Foreskin melanocyte (primary cell): ENCODE measurements at places on chromosomes 4 and X.

DNA sequence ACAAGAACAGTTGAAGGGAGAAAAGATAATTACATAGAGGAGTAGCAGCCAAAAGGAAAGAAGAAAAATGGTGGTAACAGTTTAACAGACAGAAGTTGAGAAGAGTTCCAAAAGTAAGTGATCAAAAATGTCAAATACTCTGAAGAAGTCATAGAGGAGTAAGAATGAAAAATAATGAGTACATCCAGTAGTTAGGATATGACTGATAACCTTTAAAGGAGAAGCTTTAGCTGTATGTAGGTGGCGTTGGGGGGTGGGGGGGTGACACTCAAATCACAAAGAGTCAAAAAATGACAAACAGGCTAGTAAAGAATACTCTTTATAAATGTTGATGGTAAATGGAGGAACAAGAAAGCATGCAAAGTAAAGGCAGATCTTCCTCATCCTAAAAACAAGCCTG lies 40.6 kb downstream of the RAB33A start:
- no peak for DNase-seq

- DNase-seq: no peak
Observed at GRCh38 chr4:165517216-165517615, 138.4 kb downstream of the CPE start.

- DNase-seq: no peak
Observed at GRCh38 chrX:139920316-139920715, 12.5 kb downstream of the ATP11C start.

DNA sequence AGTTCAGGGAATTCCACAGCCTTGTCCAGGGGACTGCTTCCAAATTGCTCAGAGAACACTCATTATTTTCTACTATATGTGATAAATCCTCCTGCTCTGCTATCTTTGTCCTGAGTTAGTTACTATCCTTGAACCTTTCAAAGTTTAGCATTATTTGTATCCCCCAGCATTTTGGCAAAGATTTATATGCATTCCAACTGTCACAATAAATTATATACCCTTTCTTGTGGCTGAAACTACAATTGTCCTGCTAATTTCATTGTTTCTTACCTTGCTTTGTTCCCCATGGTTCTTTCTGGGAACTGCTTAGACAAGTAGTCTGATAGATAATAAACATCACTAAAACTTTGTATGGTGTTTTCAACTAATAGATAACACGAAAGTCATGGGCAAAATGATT lies 40.5 kb downstream of the TECRL start:
- DNase-seq: no peak

DNA sequence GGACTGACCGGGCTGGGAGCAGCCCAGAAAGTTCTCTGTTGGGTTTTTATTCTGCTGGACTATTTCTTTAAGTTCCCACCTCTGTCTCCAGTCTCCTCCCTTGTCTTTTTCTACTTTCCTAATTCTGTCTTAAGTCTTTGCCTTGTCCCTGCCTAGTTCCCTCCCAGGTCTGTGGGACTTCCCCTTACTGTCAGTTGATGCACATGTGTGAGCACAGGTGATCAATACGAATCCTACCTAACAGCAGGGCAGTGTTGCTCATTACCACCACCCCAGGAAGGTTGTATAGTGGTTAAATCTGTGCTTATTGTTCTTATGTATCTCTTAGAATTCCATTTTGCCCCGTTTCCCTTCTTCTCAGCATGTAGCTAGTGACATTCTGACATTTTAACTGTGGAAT lies 62.1 kb downstream of the GALNTL6 start:
- DNase-seq: no peak

- DNase-seq: no peak
Observed at GRCh38 chr4:52604215-52604614, 54.9 kb downstream of the USP46 start.

- peak; percentile 9 for DNase-seq
Observed at GRCh38 chr4:17285747-17286146, 226.1 kb downstream of the QDPR start.

GRCh38 chr4:108772402-108772801 lies 9.5 kb upstream of the ETNPPL start:
- DNase-seq: no peak

DNA sequence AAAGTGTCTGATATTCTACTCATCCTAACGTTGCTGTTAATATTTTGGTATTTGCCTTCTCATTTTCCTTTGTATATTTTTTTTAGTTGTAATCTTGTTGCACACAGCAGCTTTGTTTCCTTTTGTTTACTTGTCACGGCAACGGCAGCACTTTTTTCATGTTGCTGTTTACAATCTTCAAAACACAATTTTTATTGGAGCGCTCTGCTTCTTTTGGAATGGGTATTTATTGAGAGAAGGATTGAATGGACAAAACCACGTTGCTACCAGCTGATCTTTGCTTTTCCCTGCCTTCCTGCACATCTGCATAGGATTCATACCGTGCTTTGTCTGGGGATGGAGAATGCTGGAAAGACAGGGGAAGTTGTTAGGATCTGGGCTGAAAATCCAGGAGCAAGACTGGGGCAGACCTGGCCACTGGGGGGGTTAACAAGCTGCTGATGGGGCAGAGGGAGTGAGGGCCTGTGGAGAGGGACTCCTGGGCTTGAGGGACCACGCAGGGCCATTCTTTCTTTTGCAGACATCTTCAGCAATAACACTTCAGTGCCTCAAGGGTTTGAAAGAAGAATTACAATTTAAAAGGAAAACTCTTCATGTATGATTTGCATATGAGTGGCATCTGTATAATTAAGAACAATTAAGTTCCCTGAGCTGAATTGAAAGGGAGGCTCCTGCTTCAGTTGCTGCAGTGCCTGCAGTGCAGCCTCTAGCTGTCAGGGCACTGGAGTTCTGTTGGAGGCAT lies 69.8 kb downstream of the TMEM131L start:
- no peak for DNase-seq

DNA sequence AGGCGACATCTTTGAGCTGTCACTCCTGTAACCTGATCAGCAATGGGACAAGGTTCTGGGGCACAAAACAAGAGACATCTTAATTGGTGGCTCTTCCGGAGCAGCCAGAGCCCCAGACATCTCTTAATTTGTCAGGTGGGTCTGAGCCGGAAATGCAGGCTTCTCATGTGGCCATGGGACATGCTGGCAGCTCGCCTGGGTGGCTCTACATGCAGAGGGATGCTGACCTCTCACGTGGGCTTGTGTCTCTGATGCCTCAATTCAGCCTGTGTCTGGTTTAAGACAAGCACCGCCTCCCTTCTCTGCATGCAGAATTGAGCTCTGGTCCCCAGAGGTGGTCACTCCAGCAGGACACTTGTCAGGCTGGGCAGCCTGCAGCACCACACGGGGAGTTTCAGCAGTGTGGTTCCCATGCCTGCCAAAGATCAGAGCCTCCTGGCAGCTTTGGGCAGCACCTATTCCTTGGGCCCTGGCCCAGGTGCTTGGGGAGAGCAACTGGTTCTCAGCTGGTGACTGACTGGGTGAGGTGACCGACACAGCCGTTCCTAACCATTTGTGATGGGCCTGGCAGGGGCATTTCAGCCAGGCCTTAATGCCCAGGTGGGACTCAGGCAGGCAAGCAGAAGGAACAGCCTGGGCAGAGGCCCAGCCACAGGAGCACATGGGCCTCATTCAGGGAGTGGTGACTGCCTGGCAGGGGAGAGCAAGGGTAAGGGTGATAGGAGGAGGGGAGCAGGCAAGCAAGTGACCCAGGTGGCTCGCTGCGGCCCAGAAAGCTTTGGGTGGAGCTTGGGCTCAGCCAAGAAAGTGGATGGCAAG lies 53.4 kb downstream of the HMX1 start:
- DNase-seq: no peak

DNA sequence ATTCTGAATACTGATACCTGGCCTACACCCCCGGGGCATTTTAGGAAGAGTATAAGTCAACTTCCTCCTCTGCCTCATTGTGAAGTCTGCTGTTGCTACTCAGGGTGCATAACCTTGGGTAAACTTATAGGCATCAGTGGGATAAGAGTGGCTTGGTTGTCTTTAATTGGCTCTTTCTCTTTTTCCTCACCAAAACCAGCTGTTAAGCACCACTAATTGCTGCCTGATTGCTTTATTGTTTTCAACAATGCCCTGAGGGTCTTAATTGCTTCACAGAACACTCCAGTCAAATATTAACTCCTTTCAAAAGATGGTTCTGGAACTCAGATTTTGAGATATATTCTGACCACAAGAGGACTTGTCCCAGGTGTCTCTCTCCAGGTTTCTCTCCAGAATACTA lies 337.0 kb upstream of the MAGEB16 start:
- DNase-seq: no peak

DNA sequence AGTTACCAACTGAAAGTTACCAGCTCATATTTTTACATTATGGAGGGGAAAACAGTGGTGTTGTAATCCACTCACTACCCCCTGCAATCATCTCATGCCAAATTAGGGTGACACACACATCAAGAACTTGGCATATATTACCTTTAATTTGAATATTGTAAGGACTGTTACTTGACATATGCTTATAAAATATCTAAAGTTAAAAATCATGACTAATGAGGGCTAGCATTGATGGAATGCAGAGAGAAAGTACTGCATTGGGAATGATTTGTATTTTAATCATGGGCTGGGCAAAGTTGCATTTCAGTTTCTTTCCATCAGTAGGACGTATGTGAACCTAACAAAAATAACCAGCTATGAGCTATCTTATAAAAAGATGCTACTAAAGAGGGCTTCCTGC lies 517.5 kb upstream of the GRIA3 start:
- no peak for DNase-seq

GRCh38 chr4:105434940-105435339 lies 38.9 kb downstream of the PPA2 start:
- DNase-seq: no peak

DNA sequence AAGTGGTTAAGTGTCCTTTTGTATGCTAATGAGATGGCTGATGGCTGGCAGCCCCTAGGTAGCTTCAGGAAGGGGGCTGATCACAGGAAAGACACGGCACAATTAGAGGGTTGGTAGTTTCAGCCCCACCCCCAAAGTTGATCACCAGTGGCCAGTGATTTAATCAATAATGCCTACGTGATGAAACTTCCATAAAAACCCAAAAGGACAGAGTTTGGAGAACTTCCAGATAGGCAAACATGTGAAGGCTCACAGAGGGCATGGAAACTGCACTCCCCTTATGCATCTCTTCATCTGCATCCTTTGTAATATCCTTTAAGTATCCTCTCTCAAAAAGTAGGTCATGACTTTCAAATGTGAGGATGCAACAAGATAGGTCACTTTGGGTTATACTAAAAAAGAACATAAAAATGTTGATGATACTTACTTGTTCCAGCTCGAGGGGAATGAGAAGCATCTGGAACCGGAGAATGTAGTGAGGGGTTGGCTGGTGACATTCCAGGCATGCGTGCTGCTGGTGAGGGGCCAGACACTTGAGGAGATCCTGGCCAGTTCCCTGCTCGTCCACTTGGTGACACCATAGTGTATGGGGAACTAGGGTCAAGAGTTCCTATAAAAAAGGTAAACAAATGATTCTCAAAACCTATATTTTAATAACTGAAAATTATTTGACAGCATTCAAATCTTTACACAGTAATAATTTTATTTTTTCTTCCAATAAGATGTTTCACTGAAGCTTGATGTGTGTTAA lies 16.7 kb upstream of the CXorf38 start:
- DNase-seq: no peak

DNA sequence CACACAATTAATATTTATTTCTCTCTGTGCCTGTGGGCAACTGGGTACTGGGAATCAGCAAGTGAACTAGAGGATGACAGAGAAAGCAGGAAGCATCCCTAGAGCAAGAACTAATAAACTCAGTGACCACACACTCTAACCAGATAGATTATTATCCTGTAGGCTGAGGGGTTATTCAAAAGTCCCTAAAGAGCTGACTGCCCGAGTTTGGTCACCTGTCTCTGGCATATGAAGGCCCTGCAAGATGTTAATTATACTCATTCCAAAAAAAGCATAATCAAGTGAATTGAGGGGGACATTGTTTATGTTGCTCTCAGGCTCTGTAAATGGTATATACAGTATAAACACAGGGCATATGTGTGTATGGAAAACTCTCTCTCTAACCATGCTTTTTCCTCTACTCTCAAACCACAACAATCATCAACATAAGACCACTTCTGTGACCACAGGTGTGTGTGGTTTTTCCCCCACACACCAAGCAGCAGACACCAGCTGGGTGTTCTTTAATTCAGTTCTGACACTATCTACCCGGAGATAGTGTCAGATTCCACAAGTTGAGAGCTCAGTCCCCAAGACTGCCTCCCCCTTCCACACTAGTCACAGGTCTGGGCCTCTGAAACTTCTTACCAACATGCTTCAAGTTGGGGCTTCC lies 6.2 kb upstream of the HPSE start:
- no peak for DNase-seq

- no peak for DNase-seq
Observed at GRCh38 chrX:154793084-154793795, 12.0 kb downstream of the MPP1 start.

DNA sequence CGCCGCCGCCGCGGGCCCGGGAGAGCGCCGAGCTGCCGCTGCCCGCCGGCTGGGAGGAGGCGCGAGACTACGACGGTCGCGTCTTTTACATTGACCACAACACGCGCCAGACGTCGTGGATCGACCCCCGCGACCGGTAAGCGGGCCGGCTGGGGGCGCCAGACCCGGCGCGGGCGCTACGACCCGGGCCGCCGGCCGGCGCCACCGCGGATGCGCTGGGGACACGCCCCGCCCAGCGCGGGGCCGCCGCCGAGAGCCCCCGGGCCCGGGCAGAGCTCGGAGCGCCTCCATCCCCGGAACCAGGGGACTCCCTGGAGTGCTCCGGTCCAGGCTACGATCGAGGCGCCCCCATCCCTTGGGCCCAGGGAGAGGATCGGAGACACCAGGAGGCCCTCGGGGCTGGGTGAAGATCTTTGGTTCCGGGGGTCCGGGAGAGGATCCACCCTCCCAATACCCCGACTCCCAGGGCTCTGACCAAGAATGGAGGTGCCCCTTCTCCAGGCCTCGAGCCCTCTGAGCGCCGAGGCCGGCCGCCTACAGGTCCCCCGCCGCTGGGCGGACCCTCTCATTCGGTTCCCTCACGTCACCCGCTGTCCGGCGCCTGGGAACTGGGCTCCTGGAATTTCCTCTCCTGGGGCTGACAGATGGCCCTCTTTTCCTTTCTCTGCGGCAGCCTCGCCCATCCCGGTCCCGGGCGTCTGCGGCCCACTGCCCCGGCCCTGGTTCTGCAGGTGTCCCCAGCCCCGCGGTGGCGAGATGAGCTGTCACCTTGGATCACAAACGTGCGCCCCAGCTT lies 48.8 kb downstream of the CLDN34 start:
- no peak for DNase-seq

- no peak for DNase-seq
Observed at GRCh38 chr4:188551156-188551555, 411.9 kb downstream of the TRIML1 start.

GRCh38 chr4:89563431-89563830 lies 255.8 kb upstream of the GPRIN3 start:
- no peak for DNase-seq

DNA sequence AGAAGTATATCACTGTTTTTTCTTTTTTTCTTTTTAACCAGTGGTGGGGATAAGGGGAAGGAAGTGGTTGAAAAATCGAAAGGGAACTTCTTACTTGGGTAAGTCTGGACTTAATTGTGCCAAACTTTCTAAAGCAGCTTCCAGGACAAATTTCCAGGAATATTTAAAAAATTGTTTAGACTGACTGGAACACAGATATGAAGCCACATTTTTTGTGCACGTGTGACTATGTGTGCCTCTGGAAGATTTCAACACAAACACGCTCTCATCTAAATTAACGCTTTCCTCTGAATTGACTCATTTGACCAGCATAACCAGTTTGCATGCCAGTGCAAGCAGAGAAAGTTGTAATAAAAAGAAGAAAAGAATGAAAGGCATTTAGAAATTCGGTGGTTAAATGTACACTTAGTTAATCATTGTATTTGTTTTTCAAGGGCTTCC lies 18.8 kb upstream of the YTHDC1 start:
- peak; percentile 52 for DNase-seq

- DNase-seq: no peak
Observed at GRCh38 chr4:33091961-33092360, 2371.8 kb downstream of the PCDH7 start.
